ENCODE measurements at places on chromosomes 1 and 21.

DNA sequence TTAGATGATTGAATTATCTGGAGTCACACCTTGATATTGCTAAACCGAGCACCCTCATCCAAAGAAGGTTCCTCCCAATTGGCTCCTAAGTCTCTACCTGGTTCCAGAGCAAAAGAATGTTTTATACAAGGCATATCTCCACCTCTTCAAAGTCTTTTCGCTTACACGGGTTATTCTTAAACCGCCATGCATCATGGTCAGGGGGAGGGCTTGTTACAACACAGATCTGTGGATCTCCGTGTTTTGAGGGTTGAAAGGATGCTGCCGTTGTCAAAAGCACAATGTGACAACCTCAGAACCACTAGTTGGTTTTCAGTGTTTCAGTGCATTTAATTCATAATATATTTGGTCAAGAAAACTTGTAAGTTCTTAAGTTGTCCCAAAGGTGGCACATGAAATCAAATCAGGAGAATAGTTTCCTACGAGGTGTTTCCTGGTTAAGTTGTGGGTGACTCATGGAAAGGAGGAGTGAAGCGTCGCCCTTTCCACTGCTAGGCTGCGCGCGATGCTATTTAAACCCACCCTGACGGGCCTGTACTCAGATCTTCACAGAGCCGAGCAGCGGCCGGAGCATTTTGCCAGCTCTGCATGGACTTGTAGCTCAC lies 1531.6 kb upstream of the TPTE start:
- DNase-seq: peak; percentile 80

- DNase-seq: no peak
Measured at GRCh38 chr1:55212349-55213150, 2.6 kb downstream of the USP24 start.

DNA sequence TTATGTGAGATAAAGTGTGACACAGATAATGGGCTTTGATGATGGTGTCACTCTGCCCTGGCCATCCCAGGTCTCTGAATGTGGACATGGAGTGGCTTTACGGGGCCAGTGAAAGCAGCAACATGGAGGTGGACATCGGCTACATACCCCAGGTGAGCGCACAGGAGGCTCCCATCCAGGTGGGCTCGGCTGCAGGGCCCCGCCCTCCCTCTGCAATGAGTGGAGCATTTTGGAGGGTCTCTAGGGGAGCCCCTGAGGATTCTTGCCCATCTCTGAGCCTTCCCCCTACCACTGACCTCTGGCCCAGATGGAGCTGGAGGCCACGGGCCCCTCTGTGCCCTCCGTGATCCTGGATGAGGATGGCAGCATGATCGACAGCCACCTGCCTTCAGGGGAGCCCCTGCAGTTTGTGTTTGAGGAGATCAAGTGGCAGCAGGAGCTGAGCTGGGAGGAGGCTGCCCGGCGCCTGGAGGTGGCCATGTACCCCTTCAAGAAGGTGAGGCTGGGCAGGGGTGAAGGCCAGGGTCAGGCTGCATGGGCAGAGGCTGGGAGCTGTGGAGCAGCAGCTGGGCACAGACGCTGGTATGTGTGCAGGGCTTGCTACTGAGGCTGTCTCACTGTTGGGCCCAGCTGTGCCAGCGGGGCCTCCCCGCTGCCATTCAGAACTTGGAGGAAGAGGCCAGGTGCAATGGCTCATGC lies 8.2 kb upstream of the MTFR1L start:
- no peak for DNase-seq

DNA sequence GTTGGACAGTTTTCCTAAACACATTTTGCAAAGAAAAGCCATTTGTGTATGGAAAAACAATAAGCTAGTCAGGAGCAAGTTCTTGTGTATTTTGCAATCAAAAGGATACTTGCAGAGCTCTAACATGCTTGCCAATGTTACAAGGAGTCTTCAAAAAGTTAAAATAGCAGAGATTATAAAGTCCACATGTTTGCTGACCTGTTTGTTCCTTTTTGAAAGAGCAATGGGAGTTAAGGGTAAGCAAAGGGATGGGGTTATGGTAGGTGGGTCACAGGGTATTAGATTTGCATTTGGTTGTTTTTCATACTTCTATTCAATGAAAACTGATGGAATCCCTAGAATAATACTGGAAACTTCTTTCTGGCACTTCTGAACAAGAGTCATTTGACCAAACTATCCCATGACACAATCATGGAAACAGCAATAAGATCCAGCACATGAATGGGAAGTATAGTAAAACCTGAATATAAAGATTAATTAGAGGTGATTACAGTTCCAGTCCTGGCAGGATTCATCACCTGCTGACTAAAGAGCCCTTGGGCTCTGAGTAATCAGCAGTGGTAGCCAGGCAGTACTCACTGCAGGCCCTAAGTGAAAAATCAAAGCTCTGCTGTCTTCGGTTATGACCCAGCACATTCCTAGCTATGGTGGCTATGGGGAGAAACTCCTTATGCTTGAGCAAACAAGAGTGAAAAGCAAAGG lies 27.1 kb upstream of the ZC3H11B start:
- peak; percentile 11 for DNase-seq

DNA sequence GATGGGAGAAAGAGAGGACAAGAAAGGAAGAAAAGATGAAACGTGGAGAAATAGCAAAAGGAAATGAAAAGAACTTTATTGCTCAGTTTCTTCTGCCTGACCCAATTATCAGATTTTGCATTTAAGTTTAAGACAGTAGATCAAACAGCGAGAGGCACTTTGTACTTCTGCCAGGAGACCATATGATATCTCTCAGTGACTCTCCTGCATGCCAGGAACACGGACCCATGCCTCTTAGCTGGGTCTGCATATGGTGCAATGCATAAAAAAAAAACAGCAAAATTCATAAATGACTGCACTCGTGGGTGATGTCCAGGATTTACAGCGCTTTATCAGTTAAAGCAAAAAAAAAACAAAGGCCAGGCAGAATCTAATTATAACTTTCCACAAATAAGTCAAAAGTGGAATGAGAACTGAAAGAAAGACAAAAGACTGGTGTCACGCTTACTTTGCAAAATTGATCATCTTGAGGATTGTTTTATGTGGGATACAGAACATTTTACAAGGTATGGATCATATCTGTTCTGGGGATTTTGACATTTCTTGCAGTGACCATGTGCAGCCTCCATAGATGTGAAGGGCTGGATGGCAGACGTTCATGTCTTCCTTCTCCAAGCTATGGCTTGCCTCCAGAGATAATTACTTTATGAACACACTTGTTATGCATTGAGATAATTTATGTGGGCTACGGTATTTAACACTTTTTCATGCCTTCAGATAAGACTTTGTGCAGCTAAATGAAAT lies 79.5 kb downstream of the RUNX1 start:
- DNase-seq: no peak

DNA sequence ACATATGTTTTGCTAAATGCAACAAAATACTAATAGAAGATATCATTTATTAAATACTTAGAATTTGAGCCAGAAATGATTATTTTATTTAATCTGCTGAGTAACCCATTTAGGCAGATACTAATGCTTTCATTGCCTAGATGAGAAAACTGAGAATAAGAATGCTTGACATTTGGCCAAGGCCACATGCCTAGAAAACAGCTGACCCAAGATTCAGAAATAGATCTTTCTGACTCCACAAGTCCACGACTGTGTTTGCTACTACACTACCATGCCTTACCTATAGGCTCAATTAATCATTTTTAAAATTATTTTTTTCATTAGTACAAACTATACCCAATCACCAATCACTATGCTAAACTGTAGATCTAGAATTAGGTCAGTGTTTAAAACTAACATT lies 129.7 kb downstream of the ATP1B1 start:
- no peak for DNase-seq

DNA sequence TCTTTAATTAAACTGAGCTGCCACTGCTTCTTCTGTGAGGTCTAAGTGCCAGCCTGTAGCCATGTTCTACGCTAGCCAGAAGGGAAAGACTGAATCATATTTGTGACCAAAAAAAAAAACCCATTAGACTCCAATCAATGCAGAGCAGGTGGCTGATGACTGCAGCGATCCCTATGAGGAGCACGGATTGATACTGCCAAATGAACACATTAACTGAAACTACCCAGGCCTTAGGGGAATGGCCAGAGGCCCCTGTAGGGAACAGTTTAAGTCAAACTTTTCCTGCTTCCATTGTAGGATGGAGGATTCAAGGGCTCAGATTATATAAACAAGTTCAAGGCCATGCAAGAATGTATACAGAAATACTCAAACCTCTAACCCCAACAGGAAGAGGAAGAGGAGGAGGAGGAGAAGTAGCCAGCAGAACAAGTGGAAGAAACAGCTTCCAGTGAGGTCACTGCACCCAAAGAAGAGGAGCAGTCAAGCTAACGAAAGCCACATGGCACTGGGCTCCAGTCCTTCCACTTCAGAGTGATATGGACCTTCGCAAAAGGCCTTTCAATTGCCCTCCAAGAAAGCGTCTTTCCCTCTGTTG lies 328.3 kb downstream of the SMYD3 start:
- no peak for DNase-seq

GRCh38 chr21:42332557-42333317 lies 17.5 kb upstream of the TFF3 start:
- DNase-seq: no peak

DNA sequence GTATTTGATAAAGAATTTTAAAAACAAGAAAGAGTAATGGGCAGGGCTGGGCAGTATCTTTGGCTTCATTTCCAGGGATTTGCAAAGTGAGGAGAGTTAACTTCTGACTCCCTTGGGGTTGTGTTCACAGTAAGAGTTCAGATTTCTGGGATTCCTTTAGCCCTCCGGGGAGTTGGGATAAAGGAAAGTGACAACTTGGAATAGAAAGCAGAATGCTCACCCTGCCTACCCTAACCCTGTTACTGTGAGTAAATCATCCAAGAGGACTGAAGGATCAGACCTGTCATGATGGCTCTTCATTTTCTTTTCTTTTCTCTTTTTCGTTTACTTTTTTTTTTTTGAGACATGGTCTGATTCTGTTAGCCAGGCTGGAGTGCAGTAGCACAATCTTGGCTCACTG lies 76.1 kb downstream of the CACHD1 start:
- no peak for DNase-seq

- DNase-seq: peak; percentile 93
Measured at GRCh38 chr1:242225767-242226573, 227.1 kb upstream of the MAP1LC3C start.

DNA sequence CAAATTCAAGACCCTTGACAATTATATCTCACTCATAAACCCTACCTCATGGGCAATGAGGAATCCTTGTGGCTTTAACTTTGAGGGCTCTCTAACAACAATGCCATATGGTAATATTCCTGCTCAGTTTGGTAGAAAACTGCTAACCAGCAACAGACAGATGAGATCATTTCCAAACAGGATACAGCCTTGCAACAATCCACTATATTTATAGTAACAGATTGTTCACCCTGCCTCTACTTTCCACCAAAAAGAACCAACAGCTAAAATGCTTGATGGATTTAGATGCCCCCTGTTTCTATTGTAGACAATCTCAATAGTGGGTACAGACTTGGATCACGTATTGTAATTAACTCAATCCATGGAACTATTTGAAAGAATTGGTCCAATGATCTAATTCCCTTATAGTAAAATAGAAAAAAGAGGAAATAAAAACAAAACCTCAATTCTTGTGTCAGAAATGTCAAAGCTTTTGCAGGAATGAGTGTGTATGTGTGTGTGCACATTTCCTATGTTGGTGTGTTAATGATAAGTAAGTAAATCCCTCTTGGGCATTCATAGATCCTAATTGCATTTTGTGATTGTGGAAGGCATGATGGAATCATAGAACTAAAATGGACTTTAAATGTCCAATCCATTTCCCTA lies 100.0 kb upstream of the EDEM3 start:
- no peak for DNase-seq

- peak; percentile 17 for DNase-seq
Measured at GRCh38 chr21:39938086-39938625, 70.9 kb downstream of the PCP4 start.

GRCh38 chr1:186374303-186375151 lies 526 bp downstream of the TPR start:
- DNase-seq: peak; percentile 54

GRCh38 chr21:21309510-21309909 lies 311.3 kb downstream of the NCAM2 start:
- no peak for DNase-seq

- DNase-seq: no peak
Measured at GRCh38 chr1:16167331-16168143, 11.7 kb upstream of the EPHA2 start.

DNA sequence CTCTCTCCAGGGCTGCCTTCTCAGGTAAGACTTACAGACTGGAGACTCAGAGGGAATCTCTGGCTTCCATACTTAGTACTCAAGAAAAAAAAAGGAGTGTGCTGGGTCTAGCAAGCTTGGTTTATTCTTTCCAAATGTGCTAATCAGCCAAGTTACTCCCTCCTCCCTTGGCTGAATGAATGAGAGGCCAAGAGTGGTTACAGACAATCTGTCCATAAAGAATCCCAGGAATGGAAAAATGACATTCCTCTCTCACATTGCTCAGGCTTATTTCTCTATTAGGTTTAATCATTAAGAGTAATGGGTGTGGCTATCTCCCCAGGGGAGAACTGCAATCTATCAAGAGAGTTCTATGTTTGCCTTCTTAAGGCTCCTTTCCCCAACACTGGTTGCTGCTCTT lies 547.3 kb upstream of the PLXNA2 start:
- DNase-seq: no peak

GRCh38 chr1:158043232-158043631 lies 49.8 kb downstream of the KIRREL1 start:
- no peak for DNase-seq

GRCh38 chr1:3510136-3510955 lies 55.9 kb downstream of the ARHGEF16 start:
- no peak for DNase-seq

- no peak for DNase-seq
Measured at GRCh38 chr1:914131-914890, 9.4 kb upstream of the SAMD11 start.

GRCh38 chr1:23246274-23246673 lies 29.0 kb upstream of the HTR1D start:
- no peak for DNase-seq
